ENCODE measurements at places on chromosomes 3 and 15.

DNA sequence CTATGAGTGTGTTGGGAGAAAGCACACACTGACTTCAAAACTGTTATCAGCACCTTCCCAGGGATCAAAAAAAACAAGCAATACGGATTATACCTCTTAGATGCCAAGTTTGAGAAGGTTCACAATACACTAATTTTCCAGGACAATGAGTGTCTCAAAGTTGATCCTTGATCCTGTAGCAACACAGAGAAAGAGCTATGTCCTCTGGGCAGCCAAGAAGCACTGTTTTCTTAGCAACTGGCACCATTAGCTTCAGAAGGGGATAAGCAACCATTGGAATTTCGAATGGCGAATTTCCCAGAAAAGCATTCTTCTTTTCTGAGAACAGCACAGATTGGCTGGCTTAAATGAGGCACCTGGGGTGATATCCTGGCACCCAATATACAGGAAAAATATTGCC lies 270.3 kb upstream of the RORA start:
- no peak for DNase-seq

DNA sequence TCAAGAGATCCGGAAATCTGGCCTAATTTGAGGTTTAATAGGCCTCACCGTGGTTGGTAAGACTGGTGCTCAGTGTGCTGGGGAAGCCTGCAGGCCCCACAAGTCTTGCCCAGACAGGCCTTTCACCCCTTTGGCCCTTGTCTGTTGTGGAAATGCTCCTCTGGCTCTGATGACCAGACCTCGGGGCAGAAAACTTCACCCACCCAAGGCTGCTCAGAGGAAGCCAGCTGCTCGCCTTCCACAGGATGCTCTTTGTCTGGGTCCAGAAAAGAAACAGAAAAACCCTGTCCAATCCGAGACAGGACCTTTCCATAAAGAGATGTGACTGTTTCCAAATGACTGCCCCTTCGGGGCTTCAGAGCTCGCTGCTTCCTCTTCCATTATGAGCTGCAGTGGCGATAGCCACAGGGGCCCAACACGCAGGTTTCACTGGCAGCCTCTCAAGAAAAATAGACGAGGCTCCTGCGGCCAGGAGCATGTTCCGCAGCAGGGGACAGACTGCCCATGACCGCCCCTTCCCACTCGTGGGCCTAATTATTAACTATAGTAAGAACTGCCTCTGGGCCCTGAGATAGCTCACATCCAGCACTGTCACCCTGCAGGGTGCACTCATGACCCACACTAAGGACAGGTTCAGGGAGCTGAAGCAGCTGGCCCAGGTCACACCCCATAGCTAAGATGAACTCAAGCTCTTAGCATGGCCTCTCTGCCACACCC lies 6.8 kb upstream of the SNX22 start:
- DNase-seq, result no peak

DNA sequence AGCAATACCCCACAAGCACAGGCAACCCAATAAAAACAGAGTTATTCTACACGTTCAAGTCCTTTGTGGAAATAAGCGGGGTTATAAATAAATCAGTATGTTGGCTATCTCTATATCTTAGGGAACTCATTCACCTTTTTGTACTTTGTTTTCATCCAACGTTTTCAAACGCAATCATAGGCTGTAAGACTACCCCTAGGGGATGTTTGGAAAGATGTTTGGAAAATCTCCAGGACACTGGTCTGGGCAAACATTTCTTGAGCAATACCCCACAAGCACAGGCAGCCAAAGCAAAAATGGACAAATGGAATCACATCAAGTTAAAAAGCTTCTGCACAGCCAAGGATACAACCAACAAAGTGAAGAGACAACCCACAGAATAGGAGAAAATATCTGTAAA lies 70.1 kb downstream of the CLDN11 start:
- no peak for DNase-seq

- no peak for DNase-seq
These were observed 132.6 kb upstream of the NR2E3 start for GRCh38 chr15:71677766-71678165.

DNA sequence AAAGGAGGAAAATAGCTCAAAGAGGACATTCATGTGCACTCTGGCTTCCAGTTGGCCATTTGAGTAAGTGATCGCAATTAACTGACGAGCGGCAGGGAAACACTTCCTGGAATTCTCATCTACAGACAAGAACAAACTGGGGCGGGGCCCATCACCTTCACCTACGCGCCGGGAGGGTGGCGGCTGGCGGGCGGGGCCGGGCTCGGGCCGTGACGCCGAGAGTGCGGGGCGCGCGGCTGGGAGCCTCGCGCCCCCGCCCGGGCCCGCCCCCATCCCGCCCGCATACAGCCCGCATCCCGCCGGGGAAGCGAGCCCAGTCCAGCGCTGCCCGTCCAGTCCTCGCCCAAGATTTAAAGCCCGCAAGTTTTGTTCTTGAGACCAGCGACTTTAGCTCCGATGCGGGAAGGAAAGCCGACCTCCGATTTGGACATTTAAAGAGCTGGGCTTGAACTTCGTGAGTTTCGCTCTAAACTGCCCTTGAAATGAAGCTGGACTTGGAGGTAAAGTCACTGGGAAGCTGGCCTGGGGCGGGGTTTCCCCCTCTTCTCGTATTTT lies at the start of gene B3GNT5:
TSS of gene B3GNT5 (plus strand) at position 281 of the 555 bp plus-strand sequence. CDS start 16,546 bp downstream, outside the sequence.
- no peak for DNase-seq

- DNase-seq, result no peak
These were observed 6.3 kb upstream of the CDC25A start for GRCh38 chr3:48194446-48195071.

GRCh38 chr3:138397983-138398382 lies 36.4 kb upstream of the ESYT3 start:
- DNase-seq, result no peak

GRCh38 chr3:112651516-112651915 lies 10.6 kb upstream of the CCDC80 start:
- no peak for DNase-seq

GRCh38 chr3:62161371-62161770 lies 212.0 kb downstream of the FEZF2 start:
- no peak for DNase-seq

DNA sequence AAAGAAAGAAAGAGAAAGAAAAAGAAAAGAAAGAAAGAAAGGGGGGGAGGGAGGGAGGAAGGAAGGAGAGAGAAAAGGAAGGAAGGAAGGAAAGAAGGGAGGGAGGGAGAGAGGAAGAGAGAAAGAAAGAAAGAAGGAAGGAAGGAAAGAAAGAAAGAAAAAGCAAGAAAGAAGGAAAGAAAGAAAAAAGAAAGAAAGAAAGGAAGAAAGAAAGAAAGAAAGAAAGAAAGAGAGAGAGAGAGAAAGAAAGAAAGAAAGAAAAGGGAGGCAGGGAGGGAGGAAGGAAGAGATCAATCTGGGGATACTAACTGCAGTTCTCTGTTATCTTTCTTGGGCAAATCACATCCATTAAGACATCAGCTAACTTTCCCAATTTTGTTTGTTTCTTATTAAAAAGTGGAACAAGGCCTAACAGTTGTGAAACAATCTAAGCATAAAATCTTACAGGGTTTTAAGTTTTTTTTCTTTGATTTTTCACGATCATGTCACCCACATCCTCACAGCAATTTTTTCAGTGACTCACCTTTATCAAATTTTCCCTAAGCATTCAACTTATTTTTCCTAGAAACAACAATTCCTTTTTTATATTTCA lies 36.8 kb downstream of the TBC1D2B start:
- DNase-seq, result no peak

GRCh38 chr15:68511073-68511991 lies 67.5 kb upstream of the CORO2B start:
- no peak for DNase-seq

DNA sequence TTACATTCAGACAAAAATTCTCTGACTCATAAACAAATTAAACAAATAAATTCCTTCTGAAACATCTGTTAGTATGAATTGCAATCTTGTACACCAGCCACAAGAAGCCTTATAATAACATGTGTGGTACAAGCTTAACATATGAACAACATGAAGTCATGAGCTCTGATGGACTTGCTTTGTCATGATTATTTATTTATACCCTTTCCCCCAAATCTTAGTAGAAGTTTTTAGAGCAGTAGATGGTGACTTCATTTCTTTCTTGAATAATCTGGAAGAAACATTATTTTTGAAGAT lies 633.4 kb downstream of the EPHA3 start:
- no peak for DNase-seq

DNA sequence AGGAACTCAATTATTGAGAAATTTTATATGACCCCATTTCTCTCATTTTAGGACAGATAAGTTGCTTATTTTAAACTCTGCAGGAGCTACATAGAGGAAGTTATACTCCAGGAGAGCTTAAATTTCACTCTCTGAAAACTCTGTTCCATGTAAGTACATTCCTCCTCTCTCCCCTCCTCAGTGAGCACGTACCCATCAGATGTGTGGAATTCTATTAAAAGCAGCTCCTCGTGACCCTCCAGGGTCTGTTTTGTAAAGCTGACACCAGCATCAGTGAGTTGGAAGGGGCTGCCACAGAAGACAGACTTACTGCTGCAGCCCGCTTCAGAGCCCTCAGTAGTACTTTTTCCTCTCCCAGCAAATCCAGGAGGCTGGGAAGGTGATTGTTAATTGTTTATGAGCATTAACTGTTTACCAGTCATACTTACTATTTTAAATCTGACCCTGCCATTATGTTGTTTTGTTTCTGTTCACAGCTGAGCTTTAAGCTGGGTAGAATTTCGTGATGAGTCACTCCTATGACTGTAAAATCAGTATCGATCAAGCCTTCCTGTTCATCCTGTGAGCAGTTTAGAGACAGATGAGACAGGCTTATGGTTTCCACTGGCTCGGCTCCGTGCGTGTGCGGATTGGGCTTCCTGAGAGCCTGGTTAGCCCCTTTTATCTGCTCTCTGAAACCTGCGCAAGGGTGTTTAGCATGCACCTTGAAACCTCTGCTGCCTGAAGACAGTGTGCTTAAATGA lies 20.4 kb downstream of the IGF1R start:
- no peak for DNase-seq

DNA sequence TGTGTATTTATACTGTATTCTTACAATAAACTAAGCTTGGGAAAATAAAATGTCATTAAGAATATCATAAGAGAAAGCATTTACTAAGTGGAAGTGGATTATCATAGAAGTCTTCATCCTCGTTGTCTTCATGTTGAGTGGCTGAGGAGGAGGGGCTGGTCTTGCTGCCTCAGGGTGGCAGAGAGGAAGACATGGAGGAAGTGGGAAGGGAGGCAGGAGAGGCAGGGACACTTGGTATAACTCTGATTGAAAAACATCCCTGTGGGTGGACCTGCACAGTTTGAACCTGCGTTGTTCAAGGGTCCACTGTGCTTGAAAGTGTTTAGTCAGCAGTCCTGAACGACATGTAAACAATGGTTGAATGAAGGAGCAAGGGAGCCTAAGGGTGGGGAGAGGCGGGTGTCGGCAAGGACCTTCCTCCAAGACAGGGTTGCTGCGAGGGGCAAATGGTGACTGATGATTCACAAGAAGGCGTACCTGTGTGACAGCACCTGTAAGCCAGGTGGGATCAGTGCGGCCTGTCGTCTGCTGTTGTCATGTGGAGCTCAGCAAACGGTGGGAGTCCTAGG lies 103.8 kb upstream of the KLF13 start:
- no peak for DNase-seq

DNA sequence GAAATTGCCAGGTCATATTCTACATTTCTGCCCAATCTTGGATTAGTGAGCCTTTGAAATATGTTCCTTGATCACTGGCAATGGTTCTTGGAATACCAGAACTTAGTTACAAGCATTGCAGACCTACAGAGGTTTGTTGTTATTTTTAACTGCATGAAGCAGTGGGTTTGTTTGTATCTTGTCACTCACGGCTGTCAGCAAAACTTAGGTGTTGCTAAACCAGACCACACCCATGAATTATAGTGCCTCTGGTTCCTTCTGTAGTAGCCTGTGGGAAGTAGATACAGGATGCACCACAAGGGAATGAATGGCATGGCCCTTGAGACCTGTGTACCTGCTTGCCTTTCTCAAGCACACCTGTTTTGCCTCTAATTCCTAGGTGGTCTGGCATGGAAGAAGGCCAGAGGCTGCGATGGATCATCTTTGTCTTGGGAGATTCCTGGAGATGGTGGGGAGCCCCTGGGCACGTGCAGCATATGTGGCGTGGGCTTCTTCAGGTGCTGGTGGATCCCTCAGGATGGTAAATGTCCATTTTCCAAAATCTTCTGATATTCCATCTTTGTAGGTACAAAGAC lies 138.8 kb downstream of the SNRPN start:
- no peak for DNase-seq

- DNase-seq, result no peak
These were observed 5.5 kb downstream of the SEMA5B start for GRCh38 chr3:123021996-123022510.

GRCh38 chr3:52055537-52056351 lies 627 bp downstream of the DUSP7 start:
- no peak for DNase-seq

DNA sequence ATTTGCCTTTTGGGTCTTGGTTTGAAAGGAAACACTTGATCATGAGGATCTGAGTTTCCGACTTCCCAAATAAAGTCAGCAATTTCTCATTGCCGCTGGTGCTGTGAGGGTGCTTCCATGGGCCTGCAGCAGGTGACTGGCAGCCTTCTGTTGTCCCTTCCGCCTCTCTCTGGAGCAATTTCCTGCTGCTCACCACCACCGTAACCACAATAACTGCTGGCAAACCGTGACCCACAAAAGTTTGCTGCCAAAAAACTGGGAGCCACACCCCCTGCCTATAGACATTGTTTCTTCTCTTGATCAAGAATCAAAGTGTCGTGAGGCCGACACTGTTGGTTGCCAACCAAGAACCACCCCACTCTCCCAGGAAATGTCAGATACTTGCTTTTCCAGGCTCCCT lies 164.0 kb downstream of the NR2F2 start:
- no peak for DNase-seq

- DNase-seq, result no peak
These were observed 24.1 kb upstream of the MITF start for GRCh38 chr3:69715204-69715603.

DNA sequence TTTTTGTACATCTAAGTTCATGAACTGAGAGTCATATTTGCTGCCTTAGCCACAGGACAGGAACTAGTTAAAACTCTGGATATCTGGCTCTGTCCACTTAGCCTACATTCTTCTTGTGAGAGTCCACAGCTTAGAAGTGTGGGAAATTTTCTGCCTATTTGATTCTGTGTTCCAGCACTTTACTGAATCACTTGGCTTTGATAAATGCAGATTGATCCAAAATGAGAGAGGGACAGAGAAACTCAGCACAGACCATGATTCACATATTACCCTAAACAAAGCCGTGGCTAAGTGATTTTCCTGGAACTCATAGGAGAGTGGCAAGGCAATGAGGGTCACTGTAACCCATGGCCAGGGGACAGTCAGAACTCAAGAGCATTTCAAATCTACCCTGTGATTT lies 87.5 kb upstream of the CADPS start:
- no peak for DNase-seq

- no peak for DNase-seq
These were observed 96.2 kb upstream of the KCNMB2 start for GRCh38 chr3:178440043-178440442.

- no peak for DNase-seq
These were observed 51.0 kb upstream of the SLCO2A1 start for GRCh38 chr3:134080761-134081160.

GRCh38 chr3:42071904-42072812 lies 19.0 kb upstream of the TRAK1 start:
- no peak for DNase-seq

Measured in bone marrow (tissue), 2 donors.